ENCODE measurements at places on chromosomes 2 and 18.
A peak's percentile ranks its signal among the peaks of the same experiment; 100 is the strongest.

GRCh38 chr18:28189400-28190239 is 12.7 kb upstream of the CDH2 start:
- DNase-seq: no peak

DNA sequence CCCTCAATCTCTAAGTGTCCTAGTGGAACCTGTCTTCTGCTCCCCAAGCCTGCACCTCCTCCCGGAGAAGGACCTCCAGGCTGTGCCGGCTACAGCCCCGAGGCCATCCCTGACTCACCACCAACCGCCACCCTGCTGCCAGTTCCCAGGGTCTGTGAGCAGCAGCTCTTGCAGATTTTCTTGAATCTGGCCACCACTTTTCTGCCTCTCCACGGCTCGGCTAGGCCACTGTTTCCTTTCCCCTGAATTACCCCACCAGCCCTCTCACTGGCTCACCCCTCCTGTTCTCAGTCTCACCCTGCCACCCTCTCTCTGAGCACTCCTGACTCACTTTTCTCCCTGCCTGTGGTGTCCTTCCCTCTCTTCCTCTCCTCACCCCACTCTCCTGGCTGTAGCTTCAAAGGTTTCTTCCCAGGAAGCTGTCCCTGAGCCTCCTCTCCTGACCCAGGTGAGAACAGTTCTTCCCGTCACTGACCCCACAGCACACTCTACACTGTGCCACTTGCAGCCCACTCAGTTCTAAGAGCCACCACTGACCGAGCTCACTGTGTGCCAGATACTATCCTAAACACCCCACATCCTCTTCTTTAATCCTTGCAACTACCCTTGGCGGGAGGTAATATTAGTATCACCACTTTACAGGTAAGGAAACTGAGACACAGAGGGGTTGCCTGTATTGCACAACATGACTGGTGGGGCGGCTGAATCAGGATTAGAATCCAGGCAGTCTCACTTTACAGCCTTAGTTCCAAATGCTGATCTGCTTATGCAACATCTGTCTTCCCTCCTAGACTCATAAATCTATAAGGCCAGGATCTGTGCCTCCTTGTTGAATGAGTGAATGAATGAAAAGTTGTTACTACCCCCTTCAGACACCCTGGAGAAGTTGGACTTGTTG is 111.6 kb downstream of the SMAD7 start:
- no peak for DNase-seq

GRCh38 chr2:86533589-86533988 is 29.7 kb downstream of the CHMP3 start:
- DNase-seq: no peak

DNA sequence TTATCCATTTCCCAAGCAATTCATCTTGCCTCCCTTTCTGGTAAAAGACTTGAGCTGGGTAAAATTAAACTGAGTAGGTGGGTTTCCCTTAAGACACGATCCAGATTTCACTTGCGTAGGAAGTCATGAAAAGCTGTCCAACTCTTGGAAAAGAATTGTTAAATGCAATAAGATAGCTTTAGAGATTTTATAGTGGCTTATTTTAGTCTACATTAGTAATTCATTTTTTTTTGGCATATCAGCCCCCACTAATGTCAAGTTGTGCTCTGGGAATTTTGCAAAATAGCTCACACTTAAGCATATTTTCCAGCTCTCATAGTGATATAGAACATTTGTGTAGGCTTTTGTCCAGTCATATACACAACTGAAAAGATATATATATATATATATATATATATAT is 344.7 kb upstream of the FIGN start:
- no peak for DNase-seq

GRCh38 chr2:234269769-234270204 is 219.3 kb downstream of the SPP2 start:
- DNase-seq: no peak

GRCh38 chr2:69695850-69696216 is 46.1 kb upstream of the ANXA4 start:
- no peak for DNase-seq

DNA sequence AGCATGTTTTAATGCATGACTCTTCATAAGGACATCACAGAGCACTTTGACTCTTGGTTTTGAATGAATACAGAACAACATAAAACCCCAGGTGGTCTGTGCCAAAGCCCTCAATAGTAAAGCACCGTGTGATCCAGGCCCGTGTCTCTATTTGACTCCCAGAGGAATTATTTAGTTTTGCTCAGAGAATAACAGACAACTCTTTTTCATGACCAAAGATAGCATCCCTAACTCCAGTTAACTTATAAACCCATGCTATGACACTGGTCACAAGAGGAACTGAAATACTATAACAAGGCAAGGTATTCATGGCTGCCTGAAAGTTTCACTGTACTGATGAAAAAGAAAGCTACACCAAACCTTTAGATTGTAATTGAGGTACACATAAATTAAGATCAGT is 128.4 kb downstream of the IKZF2 start:
- DNase-seq: no peak

- no peak for DNase-seq
These were observed 28.8 kb downstream of the ASAP2 start for GRCh38 chr2:9235147-9236044.

- DNase-seq: no peak
These were observed 118.5 kb upstream of the UNC80 start for GRCh38 chr2:209653134-209653533.

GRCh38 chr2:239275044-239275685 is 125.7 kb downstream of the HDAC4 start:
- DNase-seq: no peak

DNA sequence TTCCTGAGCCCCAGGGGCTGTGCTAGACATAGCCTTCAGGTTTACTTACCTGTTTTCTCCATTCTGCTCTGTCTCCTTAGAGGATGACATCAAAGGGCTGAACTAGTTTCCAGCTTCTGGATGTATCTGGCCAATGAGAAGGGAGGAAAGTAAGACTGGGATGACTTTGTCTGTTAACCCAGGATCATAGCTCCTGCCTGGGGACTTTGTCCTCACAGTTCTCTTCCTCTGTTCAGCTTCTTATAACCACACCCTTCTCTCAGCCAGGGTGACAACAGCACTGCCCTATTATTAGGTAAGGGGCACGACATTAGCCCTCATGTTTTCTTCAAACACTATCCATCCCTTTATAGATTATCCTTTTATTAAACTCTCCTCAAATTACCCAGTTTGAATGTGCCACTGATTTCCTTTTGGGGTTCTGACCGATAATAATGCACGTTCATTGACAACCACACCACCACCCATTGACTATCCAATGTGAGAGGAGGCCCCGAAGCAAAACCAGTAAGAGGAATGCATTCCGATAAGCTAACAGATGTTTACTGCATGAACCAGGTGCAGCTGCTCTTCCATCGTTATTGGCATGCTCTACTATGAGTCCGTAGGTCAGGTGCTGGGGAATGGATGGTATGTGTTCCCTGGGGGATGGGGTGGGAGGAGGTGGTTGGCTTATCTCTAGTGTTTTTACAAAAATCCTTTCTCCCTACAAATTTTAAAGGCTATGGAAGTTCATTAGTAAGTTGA is 23.5 kb downstream of the TSN start:
- DNase-seq: no peak

- DNase-seq: peak; percentile 82
These were observed 392.8 kb downstream of the TNS1 start for GRCh38 chr2:217609952-217610351.

DNA sequence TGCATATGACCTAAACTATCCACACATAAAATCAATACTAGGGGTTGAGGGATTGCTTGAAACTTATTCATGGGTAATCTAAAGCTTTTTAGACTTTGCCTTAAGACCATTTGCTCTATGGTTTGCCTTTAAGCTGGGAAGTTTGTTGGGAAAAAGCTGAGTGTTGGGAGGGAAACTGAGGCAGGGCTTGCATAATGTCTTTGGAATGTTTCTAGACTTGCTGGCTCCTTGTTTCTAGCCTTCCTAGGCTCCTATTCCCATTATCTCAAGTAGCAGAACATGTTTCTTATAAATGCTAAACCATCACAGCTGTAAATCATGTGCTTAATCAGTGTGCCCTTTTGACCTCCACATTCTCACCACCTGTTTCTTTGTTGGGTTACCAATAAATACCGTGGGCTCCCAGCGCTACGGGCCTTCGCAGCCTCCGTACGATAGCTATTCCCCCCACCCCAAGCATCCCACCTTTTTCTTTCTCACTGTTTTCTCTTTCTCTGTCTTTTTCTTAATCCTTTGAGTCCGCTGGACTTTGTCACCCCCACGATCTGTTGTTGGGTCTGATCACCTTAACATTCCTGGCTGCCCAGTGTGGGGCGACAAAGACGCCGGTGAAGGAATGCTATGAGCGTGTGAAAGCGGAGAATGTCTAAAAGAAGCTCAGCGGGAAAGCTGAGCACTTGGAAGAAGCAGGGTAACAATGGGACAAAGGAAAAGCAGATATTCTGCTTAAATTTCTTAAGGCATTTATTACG is 49.4 kb upstream of the CWC22 start:
- no peak for DNase-seq

GRCh38 chr2:211981451-211981850 is 557.2 kb downstream of the ERBB4 start:
- DNase-seq: no peak

GRCh38 chr2:161954103-161954502 is 119.9 kb downstream of the DPP4 start:
- no peak for DNase-seq

DNA sequence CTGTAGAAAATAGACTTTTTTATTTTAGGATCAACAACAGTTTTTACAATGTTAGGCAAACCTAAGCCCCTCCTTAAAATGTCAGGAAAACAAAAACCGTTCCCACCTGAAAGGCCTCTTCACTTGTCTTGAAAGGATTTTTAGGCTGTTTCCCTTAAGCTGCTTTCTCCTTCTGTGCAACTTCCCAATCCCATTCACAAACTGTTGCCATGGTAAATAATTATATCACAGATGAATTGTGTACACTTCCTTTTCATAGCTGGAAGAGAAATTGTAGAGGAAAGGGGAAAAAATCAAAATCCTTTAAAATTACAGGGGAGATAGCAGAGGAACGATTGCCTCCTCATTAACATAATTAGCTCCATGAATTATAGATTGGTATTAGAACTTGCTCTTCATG is 1488.0 kb upstream of the CELF4 start:
- DNase-seq: peak; percentile 69

- DNase-seq: no peak
These were observed 31.2 kb downstream of the SCN9A start for GRCh38 chr2:166344286-166345113.

- no peak for DNase-seq
These were observed 15.4 kb downstream of the FHOD3 start for GRCh38 chr18:36312806-36313395.

- DNase-seq: no peak
These were observed 351.2 kb downstream of the CDH2 start for GRCh38 chr18:27825689-27826088.

GRCh38 chr2:219508971-219509779 is 5.1 kb upstream of the ASIC4 start:
- DNase-seq: no peak

GRCh38 chr2:105296017-105296611 is 33.4 kb downstream of the TGFBRAP1 start:
- no peak for DNase-seq

DNA sequence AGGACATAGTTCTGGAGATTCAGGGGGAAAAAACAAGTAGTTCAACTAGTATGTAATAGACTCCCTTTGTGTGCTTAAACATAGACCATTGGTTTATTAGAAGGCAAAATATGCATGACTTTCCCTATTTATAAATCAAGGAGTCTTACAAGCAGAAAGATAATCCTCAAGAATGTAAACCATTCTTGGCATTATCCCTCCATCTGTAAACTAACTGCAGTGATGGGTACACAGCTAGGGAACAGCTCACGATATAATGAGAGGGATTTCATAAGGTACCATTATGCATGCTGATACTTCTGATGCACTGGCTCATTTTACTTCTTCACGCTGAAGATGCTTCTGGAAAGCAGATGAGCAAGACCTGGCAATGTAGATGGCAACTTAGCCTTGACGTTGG is 878 bp downstream of the FBXO15 start:
- DNase-seq: no peak

- no peak for DNase-seq
These were observed 223.8 kb downstream of the FBXO15 start for GRCh38 chr18:73923866-73924265.

DNA sequence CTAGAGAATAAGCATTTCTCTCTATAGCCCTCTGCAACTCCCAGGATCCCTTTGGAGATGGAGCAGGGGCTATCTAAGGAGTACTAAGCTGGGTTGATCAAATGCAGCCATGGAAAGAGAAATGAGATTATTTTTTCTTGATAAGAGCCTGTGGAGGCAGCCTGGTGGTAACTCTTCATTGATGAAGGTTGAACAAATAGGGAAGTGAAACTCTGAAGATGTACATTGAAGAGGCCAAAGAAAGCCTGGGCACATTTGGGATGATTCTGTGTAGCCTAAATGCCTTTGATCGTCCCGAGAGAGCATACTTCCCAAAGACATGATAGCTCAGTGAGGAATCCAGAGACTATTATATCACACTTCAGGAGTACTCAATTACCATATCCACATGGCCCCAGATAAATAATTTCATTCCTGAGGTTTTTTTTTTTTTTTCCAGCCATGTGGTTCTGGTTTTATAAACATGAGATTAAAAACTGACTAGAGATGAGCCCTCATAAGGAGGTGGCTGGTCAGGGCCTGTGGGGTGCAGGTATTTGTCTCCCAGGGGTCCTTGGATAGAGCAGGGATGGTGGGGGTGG is 192.5 kb downstream of the TPGS2 start:
- no peak for DNase-seq

DNA sequence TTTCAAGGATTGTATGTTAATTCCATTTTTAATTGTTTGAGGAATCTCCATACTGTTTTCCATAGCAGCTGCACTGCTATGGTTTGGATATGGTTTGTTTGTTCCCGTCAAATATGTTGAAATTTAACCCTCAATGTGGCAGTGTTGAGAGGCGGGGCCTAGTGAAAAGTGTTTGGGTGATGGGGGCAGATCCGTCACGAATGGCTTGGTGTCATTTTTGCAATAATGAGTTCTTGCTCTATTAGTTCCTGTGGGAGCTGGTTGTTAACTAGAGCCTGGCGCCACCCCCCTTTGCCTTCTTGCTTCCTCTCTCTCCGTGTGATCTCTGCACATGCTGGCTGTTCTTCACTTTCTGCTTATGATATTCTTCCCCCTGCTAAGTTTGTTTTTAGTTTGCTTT is 71.4 kb upstream of the LDLRAD4 start:
- DNase-seq: peak; percentile 92

GRCh38 chr18:2534906-2535305 is 36.4 kb downstream of the METTL4 start:
- no peak for DNase-seq

- DNase-seq: no peak
These were observed 1141.8 kb downstream of the RPIA start for GRCh38 chr2:89833116-89833779.

All from NCI-H2081 (cell line).